ENCODE measurements at places on chromosomes 7 and 10. TPM values are rescaled to one million over a fixed set of nuclear protein-coding genes. Genes with fewer than 3 reads are reported as not detected.

The CPA1 gene
- total RNA-seq: not detected

The HSPA12A gene
- total RNA-seq: 9.7 TPM

The SH2B2 gene
- 1.8 TPM for total RNA-seq

The ANKRD7 gene
- 0.35 TPM for total RNA-seq

The OR2A1 gene
- not detected for total RNA-seq

The PNPLA8 gene
- total RNA-seq: 18.1 TPM

The HABP2 gene
- total RNA-seq: 0.10 TPM

The GJC3 gene
- total RNA-seq: 0.12 TPM

The VSIR gene
- total RNA-seq: 26.3 TPM

The DPYSL4 gene
- 18.9 TPM for total RNA-seq

The AKR1E2 gene
- total RNA-seq: 5.6 TPM

The UPP1 gene
- 58.2 TPM for total RNA-seq

The PLCE1 gene
- total RNA-seq: 6.7 TPM

The IL15RA gene
- 2.7 TPM for total RNA-seq

The RAB19 gene
- not detected for total RNA-seq

The HTR5A gene
- not detected for total RNA-seq

The ITPRID1 gene
- total RNA-seq: not detected

The WNT8B gene
- total RNA-seq: not detected

The TES gene
- 66.3 TPM for total RNA-seq
